Hematopoietic multipotent progenitor cell treated with erythropoietin and hydrocortisone succinate and interleukin-3 and kit ligand, for 17 days (in vitro differentiated cells): ENCODE measurements at places on chromosomes 2 and 18.
A peak's percentile ranks its signal among the peaks of the same experiment; 100 is the strongest.

- no peak for DNase-seq
Observed at GRCh38 chr2:53708988-53709387, 58.6 kb upstream of the CHAC2 start.

- no peak for DNase-seq
Observed at GRCh38 chr2:85854166-85854509, 34.7 kb downstream of the ST3GAL5 start.

GRCh38 chr18:79519751-79520477 lies 124.2 kb downstream of the NFATC1 start:
- DNase-seq = peak; percentile 71

DNA sequence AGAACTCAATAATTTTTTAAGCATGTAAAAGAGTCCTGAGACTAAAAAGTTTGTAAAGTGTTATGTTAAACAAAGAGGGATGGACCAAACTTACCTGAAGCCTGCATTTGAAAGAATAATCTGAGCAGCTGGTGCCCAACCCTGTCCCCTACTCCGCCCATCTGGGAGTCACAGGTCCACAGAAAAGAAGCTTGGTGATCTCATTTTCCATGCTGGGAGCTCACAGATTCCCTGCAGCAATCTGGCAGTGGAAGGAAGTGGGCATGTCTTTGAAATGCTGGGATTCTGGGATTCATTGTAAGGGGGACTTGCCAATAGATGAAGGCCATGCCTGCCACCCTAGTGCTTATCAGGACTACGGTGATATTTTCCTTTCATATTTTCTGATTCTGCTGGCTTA lies 17.9 kb downstream of the CDH2 start:
- DNase-seq = no peak

DNA sequence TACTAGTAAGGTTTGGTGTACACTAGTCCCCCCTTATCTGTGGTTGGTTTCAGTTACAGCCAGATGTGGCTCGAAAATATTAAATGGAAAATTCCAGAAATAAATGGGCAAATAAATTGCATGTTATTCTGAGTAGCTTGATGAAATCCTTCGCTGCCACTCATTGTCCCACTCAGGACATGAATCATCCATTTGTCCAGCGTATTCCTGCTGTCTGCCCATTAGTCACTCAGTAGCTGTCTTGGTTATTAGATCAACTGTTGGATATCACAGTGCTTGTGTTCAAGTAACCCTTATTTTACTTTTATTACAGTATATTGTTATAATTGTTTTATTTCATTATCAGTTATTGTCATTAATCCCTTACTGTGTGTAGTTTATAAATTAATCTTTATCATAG lies 21.7 kb downstream of the ZDBF2 start:
- DNase-seq = no peak

- DNase-seq = peak; percentile 77
Observed at GRCh38 chr2:113890253-113891235, 655 bp downstream of the ACTR3 start.

GRCh38 chr18:45945669-45946068 lies 21.5 kb downstream of the EPG5 start:
- no peak for DNase-seq

GRCh38 chr2:202778217-202778616 lies 93.3 kb downstream of the ICA1L start:
- no peak for DNase-seq

DNA sequence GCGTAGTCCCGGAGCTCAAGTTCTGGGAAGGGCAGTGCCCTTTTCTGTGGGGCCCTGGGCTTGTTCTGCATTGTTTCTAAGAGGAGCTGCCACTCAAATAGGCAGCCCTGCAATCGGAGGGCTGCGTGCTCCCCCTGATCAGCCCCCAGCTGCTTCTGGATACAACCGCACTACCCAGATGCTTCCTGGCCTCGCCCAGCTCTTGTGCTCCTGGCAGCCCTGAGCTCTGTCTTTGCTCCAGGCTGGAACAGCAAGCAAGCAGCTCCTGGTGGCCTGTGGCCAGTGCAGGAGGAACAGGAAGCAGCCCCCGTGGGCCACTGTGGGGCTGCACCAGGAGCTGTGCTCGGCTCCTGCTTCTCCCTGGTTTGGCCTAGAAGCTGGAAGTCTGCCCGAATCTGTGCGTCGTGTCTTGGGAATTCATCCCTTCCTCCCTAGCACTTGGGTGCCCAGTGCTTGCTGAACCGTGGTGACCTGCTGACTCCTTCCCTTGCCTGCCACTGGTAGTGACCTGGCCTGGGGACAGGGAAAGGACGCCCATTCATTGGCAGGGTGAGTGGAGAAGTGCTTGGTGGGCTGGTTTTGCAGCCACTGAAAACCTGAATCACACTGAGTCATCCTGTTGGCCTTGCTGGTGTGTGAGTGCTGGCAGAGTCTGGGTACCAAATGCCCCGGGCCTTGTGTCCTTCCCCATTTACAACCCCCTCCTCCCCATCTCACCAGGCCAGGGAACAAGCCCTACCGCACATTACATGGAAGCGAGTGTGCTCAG lies 27.3 kb upstream of the NTSR2 start:
- DNase-seq = no peak

DNA sequence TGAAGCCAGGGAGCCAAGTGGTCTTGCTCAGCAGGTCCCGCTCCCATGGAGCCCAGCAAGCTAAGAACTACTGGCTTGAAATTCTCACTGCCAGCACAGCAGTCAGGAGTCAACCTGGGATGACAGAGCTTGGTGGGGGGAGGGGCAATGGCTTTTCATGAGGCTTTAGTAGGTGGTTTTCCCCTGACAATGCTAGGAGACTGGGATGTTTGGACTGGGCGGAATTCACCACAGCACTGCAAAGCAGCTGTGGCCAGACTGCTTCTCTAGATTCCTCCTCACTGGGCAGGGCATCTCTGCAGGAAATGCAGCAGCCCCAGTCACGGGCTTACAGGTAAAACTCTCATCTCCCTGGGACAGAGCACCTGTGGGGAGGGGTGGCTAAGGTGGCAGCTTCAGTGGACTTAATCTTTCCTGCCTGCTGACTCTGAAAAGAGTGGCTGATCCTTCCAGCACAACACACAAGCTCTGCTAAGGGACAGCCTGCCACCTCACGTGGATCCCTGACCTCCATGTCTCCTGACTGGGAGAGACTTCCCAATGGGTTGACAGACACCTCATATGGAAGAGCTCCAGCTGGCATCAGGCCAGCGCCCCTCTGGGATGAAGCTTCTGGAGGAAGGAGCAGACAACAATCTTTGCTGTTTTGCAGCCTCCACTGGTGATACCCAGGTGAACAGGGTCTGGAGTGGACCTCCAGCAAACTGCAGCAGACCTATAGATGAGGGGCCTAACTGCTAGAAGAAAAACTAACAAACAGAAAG lies 349.7 kb upstream of the ST6GAL2 start:
- no peak for DNase-seq

DNA sequence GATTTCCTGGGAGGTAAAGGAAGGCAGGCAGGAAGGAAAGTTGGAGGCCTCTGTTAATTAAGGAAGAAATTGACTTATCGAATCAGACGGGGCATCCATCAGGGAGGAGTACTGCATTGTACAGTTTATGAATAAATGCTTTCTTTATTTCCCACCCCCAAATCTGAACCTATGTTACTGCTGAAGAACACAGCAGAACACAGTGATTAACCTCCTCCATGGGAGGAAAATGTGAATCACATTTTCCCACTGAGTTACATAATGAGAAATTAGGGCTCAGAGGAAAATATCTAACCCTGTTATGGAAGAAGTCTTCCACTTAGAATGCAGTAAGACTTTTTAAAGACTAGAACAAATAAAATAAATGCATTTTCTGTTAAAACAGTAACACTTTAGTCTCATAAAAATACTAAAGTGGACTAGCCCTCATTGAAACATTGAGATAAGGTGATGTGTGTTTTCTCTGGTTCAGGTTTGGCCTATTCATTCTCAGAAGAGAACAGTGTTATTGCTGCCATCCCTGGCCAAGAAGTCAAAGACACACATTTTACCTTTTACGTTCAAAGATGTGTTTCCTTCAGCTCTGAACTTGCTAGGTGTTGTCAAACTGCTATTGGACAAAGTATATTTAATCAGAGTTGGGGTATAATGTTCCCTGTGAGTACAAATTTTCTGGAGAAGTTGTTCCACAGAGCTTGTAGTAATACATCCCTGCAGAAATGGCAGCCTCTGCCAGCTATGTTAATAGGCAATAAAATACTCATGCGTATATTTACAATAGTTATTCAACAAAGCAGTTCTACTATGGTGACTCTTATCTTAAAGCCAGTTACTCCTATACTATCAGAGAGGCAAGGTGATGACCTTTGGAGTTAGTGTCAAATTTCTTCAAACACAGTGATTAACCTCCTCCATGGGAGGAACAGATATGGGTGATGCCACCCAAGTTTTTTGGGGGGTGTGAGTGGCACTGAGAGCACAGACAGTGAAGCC lies 11.1 kb downstream of the DNAH6 start:
- no peak for DNase-seq

GRCh38 chr2:202566286-202566685 lies 68.5 kb upstream of the FAM117B start:
- no peak for DNase-seq

- no peak for DNase-seq
Observed at GRCh38 chr2:30768708-30769480, 38.4 kb downstream of the CAPN13 start.

DNA sequence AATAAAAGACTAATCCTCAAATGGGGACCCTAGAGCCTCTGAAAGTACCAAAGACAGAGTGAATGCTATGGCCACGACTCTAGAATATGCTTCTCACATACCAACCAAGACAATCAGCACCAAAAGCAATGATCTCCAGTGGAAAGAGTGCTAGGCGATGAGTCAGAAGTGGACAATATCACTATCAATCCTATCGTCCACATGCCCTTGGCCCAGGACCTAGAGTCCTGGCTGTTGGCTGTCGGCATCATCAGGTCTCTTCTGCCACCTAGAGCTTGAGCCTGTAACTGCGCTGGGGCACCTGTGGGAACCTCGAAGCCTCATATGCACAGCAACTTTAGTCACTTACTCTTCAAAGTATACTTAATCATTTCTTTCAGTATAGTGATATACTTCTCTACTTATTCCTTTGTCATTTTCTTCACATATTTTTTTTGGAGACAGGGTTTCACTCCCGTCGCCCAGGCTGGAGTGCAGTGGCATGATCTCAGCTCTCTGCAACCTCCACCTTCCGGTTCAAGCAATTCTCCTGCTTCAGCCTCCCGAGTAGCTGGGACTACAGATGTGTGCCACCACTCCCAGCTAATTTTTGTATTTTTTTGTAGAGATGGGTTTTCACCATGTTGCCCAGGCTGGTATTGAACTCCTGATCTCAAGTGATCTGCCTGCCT lies 29.7 kb downstream of the NOL10 start:
- peak; percentile 55 for DNase-seq

- no peak for DNase-seq
Observed at GRCh38 chr2:974054-974453, 23.4 kb downstream of the SNTG2 start.

GRCh38 chr18:21300035-21300907 lies 58.2 kb downstream of the GREB1L start:
- no peak for DNase-seq

DNA sequence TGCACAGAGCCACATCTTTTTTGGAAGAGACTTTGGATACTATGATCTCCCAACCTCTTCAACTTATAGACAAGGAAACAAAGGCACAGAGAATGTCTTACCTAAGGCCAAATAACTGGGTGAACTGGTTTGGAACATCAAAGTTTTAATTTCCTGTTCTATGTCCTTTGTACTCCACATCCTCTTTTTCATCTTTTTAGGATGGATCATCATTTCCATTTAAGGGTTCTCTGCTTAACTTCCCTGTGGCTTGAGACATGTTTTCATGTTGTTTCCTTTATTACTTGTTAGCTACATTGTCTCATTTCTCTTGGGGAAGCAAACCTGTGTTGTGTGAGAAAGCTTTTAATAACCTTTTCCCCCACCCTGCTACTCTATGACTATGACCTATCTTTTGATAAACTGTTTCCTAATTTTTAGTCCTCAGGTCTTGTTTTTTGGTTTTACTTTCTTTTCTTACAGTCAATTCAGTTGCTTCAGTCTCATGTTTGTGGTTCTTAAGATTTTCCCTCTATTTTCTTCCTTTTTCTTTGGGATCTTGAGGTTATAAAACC lies 22.5 kb upstream of the RMND5A start:
- DNase-seq = no peak

DNA sequence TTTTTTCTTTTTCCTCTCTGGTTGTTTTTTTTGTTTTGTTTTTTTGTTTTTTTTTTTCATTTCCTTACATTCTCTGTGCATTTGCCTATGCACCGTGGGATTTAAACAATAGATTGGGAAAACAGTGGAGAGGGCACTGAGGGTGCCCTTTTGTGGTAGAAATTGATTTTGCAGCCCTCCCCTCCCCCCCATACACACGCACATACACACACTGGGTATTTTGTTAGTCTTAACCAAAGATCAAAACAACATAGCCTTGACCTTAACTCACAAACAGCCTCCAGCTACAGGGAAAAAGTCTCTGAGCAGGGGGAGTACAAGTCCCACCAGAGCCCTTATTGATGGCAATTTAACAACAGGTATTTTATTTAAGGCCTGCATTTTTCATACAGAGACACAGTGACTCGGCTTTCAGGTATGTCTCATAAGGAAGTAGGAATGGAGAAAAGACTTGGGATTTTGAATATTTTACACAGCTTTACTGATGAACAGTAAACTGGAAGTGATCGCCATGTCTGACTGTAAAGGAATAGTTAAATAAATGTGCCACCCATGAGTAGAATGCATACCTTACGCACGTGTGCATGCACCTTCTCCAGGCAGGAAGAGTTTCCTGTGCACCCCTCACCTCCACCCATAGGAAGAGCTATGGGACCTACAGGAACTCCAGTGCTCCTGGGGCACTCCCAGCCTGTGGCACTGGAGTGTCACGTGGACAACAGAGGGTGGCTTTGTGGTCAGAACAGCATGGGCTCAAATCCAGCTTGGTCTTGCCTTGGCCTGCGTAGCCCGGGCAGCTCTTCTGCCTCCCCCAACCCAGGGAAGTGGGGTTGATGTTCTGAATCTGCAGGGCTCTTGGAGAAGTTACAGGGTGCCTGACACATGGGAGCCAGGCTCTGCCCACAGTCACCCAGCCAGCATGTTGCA lies 266.4 kb downstream of the ANAPC1 start:
- DNase-seq = no peak

GRCh38 chr2:107380912-107381311 lies 445.8 kb upstream of the RGPD4 start:
- DNase-seq = no peak
